ENCODE measurements at places on chromosomes 1 and 21.

GRCh38 chr1:199033661-199034060 lies 394.8 kb downstream of the PTPRC start:
- DNase-seq: no peak

GRCh38 chr1:227912866-227913265 lies 34.9 kb downstream of the WNT9A start:
- no peak for DNase-seq

GRCh38 chr1:155051777-155052398 lies 772 bp downstream of the ADAM15 start:
- peak; percentile 30 for DNase-seq

DNA sequence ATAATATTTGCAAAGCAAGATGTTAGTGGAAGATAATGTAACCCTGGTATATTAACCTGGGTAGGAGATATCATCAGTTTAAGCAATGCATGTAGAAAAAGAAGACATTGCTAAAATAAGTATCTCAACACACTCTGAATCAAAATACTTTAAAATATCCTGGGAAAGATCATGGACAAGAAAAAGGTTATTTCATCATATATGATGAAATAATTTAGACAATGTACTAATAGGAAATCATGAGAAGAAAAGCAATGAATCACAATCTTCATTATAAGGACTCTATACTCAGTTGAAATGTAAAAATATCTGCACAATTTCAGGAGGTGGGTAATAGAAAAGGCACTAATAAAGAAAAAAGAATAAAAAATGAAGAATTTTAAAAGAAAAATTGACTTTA lies 158.8 kb downstream of the KCNT2 start:
- no peak for DNase-seq

GRCh38 chr1:200275415-200275814 lies 134.4 kb downstream of the ZNF281 start:
- no peak for DNase-seq

DNA sequence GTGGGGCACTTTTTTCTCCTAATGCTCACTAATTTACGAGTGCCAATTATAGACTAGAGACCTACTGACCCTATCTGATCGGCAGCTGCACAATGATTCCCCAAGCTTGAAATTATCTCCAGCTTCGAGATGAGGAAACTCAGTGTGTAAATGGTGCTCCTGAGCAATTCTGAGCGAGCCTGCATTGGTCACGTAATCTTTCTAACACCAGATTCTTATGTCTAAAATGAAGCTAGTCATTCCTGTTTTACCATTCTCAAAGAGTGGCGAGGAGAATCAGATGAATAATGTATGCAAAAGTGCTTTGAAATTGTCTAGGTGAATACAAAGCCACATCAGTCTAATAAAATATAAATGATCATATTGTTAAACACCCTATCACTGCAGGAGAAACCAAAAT lies 318.1 kb upstream of the FAM78B start:
- DNase-seq: no peak

DNA sequence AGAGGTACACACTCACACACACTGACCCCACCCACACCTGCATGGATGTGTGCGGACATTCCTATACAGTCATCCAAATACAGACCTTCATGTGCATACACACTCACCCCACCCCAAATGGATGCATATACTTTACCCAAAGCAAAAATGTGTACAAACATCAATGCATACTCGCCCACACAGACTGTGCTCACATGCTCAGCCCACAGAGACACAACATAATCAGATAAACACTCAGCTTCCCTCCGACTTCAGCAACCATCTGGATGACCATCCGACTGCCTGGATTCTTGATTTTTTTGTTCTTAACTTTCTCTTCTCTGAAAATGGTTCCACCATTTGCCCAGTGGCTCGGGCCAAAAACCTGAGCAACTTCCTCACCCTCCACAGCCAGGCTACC lies 24.4 kb upstream of the GJB5 start:
- DNase-seq: no peak

GRCh38 chr21:42670884-42671283 lies 17.5 kb downstream of the PDE9A start:
- DNase-seq: no peak

DNA sequence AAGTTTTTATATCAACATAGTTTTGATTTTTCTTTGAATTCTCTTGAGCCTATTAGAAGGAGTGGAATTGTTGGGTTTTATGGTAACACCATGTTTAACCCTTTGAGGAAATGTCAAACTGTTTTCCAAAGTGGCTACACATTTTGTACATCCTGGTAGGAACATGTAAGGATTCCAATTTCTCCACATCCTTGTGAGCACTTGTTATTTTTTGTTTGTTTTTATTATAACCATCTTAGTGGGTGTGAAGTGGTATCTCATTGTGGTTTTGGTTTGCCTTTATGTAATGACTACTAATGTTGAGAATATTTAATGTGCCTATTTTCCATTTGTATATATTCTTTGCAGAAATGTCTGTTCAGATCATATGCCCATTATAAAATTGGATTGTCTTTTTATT lies 120.5 kb downstream of the FGGY start:
- DNase-seq: no peak

- DNase-seq: no peak
Measured at GRCh38 chr1:11318982-11319381, 46.0 kb downstream of the UBIAD1 start.

DNA sequence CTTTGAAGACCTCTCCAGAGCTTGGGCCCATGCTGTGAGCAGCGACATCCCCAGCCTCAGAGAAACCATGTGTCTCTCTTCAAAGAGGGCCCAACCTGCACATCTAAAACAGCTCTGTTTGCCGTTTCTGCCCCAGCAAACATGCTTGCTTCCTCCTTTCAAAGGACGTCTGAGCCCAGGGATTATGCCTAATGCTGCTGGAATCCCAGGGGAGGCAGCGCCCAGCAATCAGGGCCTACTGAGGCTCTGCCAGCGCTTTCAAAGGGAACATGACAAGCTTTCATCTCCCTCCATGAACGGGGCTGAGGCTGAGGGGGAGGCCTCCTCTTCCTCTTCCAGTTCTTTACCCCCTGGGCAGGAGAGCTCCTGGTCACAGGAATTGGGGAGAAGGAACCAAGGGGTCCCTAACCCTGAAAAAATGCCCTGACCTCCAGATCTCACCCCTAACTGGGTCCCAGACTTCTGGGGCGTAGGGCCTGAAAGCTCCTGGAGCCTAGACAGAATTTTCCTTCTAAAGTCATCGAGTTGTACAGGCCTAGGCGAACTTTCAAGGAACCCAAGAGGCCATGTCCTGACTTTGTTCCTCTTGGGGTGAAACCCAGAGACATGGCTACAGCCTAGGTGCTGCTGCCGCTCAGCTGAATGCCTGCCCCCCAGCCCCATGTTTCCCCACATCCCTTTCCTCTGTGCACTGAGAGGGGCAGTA lies 13.4 kb upstream of the ASCL5 start:
- DNase-seq: no peak

- DNase-seq: no peak
Measured at GRCh38 chr1:221698579-221699349, 43.1 kb downstream of the DUSP10 start.

- DNase-seq: no peak
Measured at GRCh38 chr1:117143172-117143571, 21.6 kb upstream of the TRIM45 start.

- no peak for DNase-seq
Measured at GRCh38 chr1:28437924-28438699, 67.7 kb upstream of the RCC1 start.

DNA sequence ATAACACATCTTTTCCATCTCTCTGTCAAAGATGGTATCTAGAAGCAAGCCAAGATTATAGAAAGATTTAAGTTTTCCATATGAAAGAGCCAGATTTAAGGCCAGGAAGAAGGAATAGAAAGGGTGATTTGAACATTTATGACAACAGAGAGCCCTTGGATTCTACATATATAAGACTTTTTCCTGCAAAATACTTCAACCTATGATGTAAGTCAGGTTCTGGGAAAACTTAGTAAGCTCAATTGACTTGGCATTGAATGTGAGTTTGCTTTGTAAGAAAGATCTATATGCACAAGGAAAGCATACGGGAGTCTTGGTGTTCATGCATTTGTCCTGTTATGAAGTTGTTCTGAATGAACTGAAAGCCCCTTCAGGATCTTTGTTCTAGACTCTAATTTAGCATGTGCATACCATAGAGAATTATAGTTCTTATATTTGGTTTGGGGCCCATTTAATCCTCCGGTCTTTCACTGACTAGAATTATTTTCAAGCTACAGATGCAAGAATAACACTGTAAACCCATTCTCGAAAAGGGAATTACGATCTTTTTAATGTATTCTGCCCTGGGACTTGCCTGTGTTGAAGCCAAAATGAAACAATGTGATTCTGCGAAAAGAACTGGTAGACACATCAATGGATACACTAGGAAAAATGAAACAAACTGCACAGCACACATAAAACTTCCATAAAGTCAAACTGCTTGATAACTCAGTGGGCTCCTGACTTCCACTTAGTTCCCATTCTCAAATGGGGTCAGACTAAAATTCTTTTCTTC lies 152.8 kb downstream of the DISP1 start:
- no peak for DNase-seq

DNA sequence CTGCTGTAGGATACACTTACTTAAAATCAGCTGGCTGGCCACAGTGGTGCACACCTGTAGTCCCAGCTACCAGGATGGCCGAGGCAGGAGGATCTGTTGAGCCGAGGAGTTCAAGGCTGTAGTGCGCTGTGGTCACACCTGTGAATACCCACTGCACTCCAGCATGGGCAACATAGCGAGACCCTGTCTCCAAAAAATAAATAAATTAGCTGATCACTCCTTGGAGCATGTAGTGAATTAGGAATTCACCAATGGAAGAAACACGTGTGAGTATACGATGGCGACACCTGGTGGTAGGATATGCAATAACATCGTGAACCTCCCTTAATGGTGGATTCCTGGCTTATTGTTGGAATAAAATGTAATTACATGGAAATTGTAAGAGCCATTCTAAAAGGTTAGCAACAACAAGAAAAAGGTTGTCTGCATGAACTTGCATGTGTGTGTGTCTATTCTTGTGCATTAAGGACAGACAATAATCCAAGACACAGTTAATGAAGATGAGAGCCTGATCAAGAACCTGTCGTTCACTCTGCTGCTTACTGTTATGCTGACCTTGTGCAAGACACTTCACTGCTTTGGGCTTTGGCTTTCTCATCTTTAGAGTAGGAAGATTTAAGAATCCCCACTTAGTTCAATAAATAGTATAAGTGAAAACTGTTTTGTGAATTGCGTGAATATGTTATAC lies 38.6 kb upstream of the COX20 start:
- peak; percentile 41 for DNase-seq

DNA sequence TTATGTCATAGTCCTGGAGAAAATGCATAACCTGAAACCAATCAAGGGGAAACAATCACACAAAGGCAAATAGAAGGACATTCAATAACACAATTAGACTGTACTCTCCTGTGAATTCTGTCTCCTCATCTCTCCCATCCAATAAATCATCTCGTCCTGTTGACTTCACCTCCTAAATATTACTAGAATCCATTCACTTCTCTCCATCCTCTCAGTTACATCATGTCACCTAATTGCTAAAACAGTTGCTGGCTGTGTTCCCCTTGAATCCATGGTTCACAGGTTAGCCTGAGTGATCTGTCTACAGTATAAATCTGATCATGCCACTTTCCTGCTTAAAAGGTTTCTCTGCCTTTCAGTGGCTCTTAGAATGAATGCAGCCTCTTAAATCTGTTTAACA lies 220.2 kb downstream of the TGFB2 start:
- no peak for DNase-seq

GRCh38 chr1:90834886-90835660 lies 118.0 kb upstream of the BARHL2 start:
- no peak for DNase-seq

GRCh38 chr1:15837931-15838330 lies 9.6 kb upstream of the SPEN start:
- DNase-seq: no peak

DNA sequence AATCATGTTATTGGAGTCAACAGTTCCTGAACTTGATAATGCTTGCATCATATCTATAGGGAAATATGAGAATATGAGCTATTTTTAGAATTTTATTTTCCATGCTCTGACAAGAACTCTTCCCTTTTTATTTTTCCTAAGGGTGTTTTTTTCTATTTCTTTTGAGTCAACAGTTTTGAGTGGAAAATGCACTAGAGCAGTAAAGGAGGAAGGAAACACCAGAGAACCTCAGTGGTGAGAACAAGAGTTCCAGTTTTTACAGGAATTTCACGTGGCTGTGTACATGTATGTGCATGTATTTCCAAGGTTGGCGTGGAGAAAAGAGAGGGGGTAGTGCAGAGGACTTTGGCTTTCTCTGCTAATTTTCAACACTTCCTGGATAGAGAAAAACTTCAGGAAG lies 63.6 kb upstream of the TNFSF18 start:
- DNase-seq: no peak

DNA sequence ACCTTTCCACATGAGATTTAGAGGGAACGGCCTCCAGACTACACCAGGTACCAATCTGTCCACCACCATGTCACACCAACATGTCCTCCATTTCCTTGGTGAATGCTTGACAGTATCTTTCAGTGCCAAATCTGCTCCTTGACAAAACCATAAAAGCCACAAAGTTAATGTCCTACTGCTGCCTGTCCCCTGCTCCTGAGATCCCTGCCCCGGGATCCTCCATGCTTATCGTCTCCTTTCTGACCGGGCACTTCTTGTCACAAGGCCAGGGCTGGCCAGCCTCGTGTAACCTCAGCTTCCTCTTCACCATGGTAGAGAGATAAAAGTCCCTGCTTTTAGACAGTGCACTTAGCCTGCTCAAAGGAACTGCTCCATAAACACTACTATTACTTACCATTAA lies 136.2 kb downstream of the NAV1 start:
- no peak for DNase-seq

- no peak for DNase-seq
Measured at GRCh38 chr1:207669528-207670009, 24.6 kb downstream of the CR1L start.

GRCh38 chr1:223727541-223727940 lies 15.2 kb downstream of the CAPN2 start:
- no peak for DNase-seq

DNA sequence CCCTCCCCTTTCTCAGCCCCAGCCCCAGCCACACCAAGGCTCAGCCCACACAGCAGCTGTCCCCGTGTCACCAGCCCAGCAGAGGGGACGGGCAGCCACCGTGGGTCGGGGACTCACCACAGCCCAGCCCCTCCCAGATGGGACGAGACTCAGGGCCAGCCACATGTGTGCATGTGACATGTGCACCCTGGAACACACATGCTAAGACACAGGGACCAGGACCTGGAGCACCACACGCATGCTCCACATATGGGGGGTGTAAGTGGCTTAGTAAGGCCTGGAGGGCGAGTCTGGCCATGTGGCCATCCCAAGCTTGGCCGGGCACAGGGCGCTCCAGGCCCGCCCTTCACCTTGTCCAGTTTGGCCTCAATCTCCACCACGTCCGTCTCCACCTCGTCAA lies 4.0 kb downstream of the ACAP3 start:
- no peak for DNase-seq

- no peak for DNase-seq
Measured at GRCh38 chr1:23356471-23357137, 12.5 kb upstream of the HNRNPR start.

- DNase-seq: no peak
Measured at GRCh38 chr1:207314816-207315215, 6.7 kb upstream of the CD55 start.
